ENCODE measurements at places on chromosomes 7 and 10.

DNA sequence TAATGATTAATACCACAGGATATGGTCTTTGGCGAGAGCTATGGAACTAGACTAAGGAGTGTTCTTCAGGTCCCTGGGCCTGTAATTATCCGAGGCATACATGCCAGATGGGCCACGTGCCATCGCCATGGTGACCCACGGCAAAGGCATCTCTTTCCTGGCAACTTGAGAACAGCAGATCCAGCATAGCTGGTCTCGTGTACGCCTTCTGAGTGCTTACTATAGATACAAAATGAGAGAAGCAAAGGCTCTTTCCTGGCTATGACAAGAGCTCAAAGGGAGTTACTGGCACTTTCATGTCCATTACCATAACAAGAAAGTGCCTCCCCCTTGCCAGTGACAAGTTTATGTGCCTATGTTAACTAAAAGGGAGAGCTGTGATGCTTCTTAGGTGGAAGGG is 26.0 kb upstream of the GLI3 start:
- peaks cover 4% of the 10 kb centered on the region for H3K4me1 ChIP-seq
- H3K27me3 ChIP-seq = no peaks in the 10 kb centered on the region
- DNase-seq = no peak
- no peak overlapping the region for H3K27ac ChIP-seq

DNA sequence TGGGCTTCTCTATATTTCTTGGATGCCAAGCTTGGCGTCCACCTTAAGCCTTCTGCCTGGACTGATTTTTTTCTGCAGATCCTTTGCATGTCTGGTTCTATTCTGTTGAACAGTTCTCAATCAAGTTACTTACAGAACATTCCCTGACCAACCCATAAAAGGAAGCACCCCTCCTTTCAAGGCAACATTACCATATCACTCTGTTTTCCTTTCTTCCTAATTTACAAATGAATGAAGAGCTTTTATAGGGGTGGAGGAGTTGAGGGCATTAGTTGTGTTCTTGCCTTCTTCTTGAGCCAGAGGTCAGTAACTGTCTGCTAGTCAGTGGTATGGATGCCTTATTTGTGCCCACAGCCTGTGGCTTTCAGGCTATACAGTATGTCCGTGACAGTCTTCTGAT is 361.0 kb downstream of the PHTF2 start:
- H3K4me3 ChIP-seq = no peak overlapping the region
- no peaks in the 10 kb centered on the region for H3K27me3 ChIP-seq
- H3K36me3 ChIP-seq = no peaks in the 10 kb centered on the region
- DNase-seq = no peak

DNA sequence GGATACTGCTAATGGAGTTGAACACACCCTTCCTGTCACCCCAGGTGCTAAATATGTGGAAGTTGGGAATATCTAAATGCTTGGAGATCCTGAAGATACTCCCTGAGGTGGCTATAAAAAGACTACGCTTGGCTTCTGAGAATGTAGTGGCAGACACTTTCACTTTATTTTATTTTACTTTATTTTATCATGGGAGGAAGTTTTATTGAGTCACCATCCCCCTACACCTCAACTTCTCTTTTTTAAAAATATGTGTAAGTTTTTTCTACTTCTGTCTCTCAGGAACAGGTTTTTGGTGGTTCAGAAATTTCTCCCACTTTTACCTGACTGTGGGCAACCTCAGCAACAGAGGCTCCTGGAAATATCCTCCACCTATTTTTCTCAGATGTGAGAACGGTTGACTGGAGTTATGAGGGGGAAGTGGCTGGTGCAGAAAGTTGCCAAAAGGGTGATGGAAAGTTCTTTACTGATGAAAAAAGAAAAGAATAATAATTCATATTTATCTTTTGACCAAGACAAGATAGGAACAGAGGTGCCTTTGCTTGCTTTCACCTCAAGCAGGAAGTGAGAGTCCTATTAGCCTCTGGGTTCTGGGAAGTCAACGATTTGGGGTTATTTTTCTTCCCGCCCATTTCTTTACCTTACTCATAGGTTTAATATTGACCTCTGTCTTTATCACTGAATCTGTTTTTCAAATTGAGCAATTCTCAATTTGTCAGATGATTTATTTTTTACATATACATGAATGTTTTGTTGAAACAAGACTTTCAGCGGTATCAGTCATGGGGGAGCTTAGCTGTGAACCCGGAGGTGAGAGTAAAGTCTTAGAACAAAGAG is 103.6 kb downstream of the AHR start:
- DNase-seq = no peak
- no peak overlapping the region for H3K4me3 ChIP-seq
- no peaks in the 10 kb centered on the region for H3K36me3 ChIP-seq
- no peaks in the 10 kb centered on the region for H3K4me1 ChIP-seq

DNA sequence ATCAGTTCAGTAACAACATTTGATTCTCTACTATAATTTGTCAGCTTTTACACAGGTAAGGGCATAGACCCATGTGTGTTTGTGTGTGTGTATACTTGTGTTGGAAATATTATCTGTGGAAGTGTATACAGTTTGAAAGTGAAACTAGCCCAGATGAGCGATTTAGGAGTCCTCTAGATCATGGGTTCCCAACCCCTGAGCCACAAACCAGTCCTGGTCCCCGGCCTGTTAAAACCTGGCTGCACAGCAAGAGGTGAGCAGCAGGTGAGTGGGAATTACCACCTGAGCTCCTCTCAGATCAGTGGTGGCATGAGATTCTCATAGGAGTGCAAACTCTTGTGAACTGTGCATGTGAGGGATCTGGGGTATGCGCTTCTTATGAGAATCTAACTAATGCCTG is 1221.5 kb upstream of the SORCS1 start:
- H3K27me3 ChIP-seq = no peaks in the 10 kb centered on the region
- H3K4me1 ChIP-seq = no peaks in the 10 kb centered on the region
- no peak for DNase-seq

DNA sequence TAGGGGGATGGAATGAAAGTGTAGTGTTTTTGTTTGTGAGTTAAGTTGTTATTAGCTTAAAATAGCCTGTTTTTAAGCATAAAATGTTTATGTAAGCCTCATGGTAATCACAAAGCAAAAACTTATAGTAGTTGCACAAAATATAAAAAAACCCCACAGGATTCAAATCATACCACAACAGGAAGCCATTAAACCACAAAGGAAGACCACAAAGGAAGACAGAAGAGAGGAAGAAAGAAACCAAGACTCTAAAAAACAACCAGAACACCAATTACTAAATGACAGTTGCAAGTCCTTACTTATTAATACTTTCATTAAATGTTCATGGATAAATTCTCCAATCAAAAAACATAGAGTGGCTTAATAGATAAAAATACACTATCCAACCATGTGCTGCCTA is 63.6 kb downstream of the ANKRD7 start:
- H3K4me1 ChIP-seq = no peaks in the 10 kb centered on the region
- no peak overlapping the region for H3K4me3 ChIP-seq
- 0 out of 2 replicates have a peak, but pooled peaks cover 2% of the 10 kb centered on the region for H3K36me3 ChIP-seq
- no peak overlapping the region for H3K27ac ChIP-seq
- H3K27me3 ChIP-seq = no peaks in the 10 kb centered on the region

- no peaks in the 10 kb centered on the region for H3K27me3 ChIP-seq
- no peak overlapping the region for H3K4me3 ChIP-seq
- H3K36me3 ChIP-seq = no peaks in the 10 kb centered on the region
- no peaks in the 10 kb centered on the region for H3K4me1 ChIP-seq
- no peak for DNase-seq
- no peak overlapping the region for H3K27ac ChIP-seq
Measured at GRCh38 chr10:27695706-27696105, 49.9 kb downstream of the MKX start.

- DNase-seq = no peak
- no peak overlapping the region for H3K27ac ChIP-seq
- H3K4me1 ChIP-seq = 0 out of 2 replicates have a peak, but pooled peaks cover 1% of the 10 kb centered on the region
- H3K36me3 ChIP-seq = no peaks in the 10 kb centered on the region
Measured at GRCh38 chr10:113991091-113991860, 52.4 kb upstream of the ADRB1 start.

DNA sequence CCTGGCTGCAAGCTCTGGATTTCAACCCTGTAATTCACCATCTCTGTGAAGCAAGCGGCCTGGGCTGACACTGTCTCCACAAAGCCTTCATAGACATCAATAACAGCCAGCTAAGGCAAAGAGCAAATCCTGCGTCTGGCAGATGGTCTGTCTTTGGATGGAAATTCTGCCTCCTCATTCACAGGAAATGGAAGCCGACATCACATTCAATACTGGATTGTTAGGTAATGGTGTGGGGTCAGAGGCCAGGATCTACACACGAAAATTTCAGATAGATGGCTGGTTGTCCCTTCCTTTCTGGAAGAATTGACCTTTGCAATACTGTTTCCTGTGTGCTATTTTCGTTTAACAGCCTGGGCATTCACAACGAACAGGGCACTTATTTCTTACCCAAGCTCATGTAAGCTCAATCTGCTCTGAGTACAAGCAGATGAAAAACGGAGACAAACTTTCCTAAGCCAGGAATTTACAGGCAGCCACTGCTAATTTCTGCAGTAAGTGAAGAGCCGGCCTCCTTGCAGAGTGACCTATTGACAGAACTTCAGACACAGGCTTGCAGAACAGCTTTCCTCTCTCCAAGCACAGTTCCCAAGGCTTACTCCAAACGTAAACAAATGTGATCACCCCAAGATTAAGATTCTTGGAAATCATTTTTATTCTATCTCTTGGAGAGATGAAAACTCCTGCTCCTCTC is 3.1 kb upstream of the ADAM12 start:
- H3K4me3 ChIP-seq = no peak overlapping the region
- no peaks in the 10 kb centered on the region for H3K4me1 ChIP-seq
- DNase-seq = no peak

GRCh38 chr7:77685233-77685632 is 11.0 kb upstream of the RSBN1L start:
- H3K36me3 ChIP-seq = peaks cover 1% of the 10 kb centered on the region
- peaks cover 2% of the 10 kb centered on the region for H3K4me1 ChIP-seq
- H3K27ac ChIP-seq = no peak overlapping the region
- no peaks in the 10 kb centered on the region for H3K27me3 ChIP-seq

- H3K27me3 ChIP-seq = no peaks in the 10 kb centered on the region
- no peaks in the 10 kb centered on the region for H3K4me1 ChIP-seq
- no peak overlapping the region for H3K4me3 ChIP-seq
- no peak for DNase-seq
Measured at GRCh38 chr7:81883801-81884393, 114.0 kb upstream of the HGF start.

- H3K27ac ChIP-seq = no peak overlapping the region
- no peaks in the 10 kb centered on the region for H3K36me3 ChIP-seq
- peak; percentile 31 for DNase-seq
- H3K4me3 ChIP-seq = peak overlapping the region; percentile 46
- H3K27me3 ChIP-seq = peaks cover 22% of the 10 kb centered on the region
Measured at GRCh38 chr10:92699518-92700381, 10.0 kb downstream of the HHEX start.

DNA sequence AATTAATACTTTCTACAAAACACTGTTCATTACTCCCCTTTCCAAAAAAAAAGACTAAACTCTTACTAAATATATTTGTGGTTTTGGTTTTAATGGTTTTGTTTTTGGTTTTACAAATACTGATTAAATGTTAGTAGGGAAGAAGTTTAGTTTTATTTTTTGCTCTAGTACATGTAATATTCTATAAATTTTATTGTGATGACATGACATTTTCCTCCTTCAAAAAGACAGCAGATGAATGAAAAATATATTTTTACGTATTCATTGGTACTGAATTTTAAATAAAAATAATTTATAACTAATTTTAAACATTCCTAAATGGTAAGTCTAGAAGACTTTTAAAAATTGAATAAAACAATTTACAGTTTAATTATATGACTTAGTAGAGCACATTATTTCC is 512.9 kb downstream of the GFRA1 start:
- no peak overlapping the region for H3K4me3 ChIP-seq
- H3K36me3 ChIP-seq = no peaks in the 10 kb centered on the region
- H3K27ac ChIP-seq = no peak overlapping the region

- no peak overlapping the region for H3K4me3 ChIP-seq
- DNase-seq = no peak
- no peaks in the 10 kb centered on the region for H3K36me3 ChIP-seq
- H3K4me1 ChIP-seq = no peaks in the 10 kb centered on the region
- H3K27ac ChIP-seq = no peak overlapping the region
Measured at GRCh38 chr10:35058134-35058533, 32.0 kb downstream of the CUL2 start.

- H3K4me1 ChIP-seq = no peaks in the 10 kb centered on the region
- DNase-seq = no peak
- no peak overlapping the region for H3K4me3 ChIP-seq
- no peaks in the 10 kb centered on the region for H3K36me3 ChIP-seq
Measured at GRCh38 chr10:6635784-6636183, 55.7 kb upstream of the PRKCQ start.

DNA sequence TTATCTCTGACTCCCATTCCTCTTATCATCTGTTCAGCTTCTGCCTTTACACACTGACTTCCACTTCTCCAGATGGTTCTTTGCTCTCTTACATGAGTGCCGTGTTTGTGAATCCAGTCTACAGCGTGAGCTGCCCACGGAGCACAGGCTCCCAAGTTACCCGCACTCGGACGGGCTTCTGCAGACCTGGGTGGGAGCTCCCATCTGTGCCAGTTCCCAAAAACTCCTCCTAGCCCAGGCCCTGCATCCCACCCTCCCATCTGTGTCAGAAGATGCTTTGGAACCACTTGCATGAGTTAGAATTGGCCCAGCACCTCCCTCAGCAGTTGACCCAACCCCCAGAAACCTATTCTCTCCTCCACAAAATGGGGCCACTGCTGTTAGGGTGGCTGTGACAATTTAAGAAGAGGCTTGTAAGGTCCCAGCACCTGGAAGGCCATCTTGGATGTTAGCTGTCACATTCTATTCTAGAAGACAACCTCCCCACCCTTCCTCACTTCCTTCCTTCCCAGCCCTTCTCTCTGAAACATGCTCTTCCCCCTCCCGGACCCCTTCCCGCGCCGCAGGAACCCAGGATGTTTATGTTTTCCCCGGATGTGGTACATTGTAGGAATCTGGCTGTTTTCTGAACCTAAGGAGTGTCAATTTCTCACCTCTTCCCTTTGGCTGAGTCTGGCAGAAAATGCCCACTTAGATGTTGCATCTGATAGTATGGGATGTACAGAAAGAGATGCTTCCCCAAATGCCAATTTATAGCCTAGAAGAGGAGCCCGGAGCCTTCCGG is 79.2 kb downstream of the CCDC3 start:
- H3K4me3 ChIP-seq = no peak overlapping the region
- no peak overlapping the region for H3K27ac ChIP-seq
- no peak for DNase-seq
- H3K27me3 ChIP-seq = no peaks in the 10 kb centered on the region
- no peaks in the 10 kb centered on the region for H3K36me3 ChIP-seq

GRCh38 chr7:18390535-18390907 is 105.0 kb upstream of the HDAC9 start:
- H3K27me3 ChIP-seq = no peaks in the 10 kb centered on the region
- peaks cover 2% of the 10 kb centered on the region for H3K4me1 ChIP-seq
- no peaks in the 10 kb centered on the region for H3K36me3 ChIP-seq
- DNase-seq = no peak
- no peak overlapping the region for H3K27ac ChIP-seq

Measured in iPS DF 6.9 (cell line).